ENCODE measurements at places on chromosomes 1 and 21. TPM values are rescaled to one million over a fixed set of nuclear protein-coding genes. Genes with fewer than 3 reads are reported as not detected.

DNA sequence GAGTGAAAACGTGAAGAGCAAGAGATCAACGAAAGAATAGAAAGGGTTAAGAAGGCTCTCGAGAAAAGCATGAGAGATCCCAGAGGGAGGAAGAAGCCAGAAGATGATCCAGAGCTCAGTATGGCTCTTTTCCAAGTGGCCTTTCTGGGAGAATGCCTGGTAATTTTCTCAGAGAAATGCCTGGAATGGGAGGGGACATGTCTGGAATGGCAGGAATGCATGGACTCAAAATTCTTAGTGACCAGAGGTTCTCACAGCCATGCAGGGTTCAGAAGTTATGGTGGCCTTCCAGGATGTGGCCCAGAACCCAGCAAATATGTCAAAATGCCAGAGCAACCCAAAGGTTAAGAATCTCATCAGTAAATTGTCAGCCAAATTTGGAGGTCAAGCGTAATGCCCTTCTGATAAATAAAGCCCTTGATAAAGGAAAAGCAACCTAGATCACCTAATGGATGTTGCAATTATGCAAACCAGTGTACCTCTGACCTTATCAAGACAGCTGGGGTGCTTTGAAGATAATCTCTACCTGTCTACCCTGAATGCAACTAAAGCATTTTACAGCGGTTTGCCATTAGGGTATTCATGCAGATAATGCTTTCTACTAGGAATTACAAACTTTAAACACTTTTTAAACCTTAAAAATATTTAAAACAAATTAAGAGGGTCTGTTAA lies 53.1 kb downstream of the NBPF6 start:
- no peak for DNase-seq

DNA sequence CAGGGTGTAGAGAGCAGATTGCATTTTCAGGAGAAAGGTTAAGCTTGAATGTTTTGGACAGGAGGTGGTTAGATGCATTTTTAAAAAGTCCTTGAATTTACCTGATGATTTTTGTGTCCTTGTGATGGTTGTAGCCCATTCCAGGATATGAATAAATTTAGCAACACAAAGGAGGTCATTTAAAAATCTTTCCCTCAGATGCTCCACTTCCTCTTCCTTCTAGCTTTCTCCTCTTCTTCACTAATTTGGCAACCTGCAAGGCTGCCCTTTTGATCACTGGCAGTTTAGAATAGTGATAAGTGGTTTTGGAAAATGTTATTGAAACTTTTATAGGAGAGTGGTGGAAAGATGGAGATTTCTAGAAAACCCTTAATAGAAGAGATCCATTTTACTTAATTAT lies 124.0 kb downstream of the LMO4 start:
- DNase-seq = no peak

XKR8 gene
- total RNA-seq = 7.9 TPM

STUM gene
- not detected for total RNA-seq

GRCh38 chr21:46188226-46189212 lies 4.3 kb upstream of the SPATC1L start:
- DNase-seq = no peak

AMY1A gene
- total RNA-seq = not detected

- DNase-seq = no peak
Measured at GRCh38 chr21:41170859-41171609, 3.1 kb downstream of the BACE2 start.

GRCh38 chr1:174051956-174052355 lies 29.8 kb upstream of the RC3H1 start:
- no peak for DNase-seq

Data from activated CD4-positive, alpha-beta memory T cell treated with anti-CD3 and anti-CD28 coated beads, Interleukin-2, amount 10 ng/mL, durations not matched to agents 7 days and 5 days (primary cell).